ENCODE measurements at places on chromosomes 2 and 18.
A peak's percentile ranks its signal among the peaks of the same experiment; 100 is the strongest.

- DNase-seq, result no peak
Measured at GRCh38 chr2:219178377-219179175, 501 bp downstream of the RETREG2 start.

GRCh38 chr18:45059695-45060094 lies 379.0 kb downstream of the SETBP1 start:
- no peak for DNase-seq

- DNase-seq, result peak; percentile 83
Measured at GRCh38 chr2:231299267-231299666, 96.2 kb upstream of the B3GNT7 start.

DNA sequence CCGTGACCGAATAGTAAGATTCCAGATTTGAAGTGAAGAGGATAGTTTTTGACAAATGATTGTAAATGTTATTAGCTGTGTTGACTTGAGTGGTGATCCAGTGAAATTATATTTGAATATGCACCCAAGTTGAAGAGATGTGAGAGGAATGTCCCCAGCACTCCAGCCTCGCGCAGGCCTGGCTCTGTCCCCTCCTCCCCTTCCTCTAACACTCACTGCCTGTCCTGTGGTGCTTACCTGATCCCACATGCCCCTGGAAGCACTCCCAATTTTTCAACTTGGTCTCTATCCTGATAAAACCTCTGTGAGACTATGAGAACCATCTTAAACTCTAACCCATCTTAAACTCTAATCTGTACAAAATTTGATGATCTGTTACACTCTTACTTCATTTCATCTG lies 154.7 kb upstream of the LRP1B start:
- DNase-seq, result no peak

- DNase-seq, result no peak
Measured at GRCh38 chr2:26692279-26692896, at the start of gene KCNK3. TSS of gene KCNK3 (plus strand) at chr2:26692722. CDS start at chr2:26692876, 154 bp downstream.

DNA sequence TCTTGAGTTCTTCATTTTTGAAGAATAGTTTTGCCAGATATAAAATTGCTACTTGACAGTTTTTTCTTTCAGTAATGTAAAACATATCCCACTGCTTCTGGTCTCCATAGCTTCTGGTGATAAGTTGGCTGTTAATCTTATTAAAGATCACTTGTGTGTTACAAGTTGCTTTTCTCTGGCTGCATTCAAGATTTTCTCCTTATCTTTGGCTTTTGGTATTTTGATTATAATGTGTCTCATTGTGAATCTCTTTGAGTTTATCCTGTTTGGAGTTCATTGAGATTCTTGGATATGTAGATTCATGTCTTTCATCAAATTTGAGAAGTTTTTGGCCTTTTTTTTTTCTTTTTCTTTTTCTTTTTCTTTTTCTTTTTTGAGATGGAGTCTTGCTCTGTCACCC lies 20.2 kb upstream of the ADNP2 start:
- no peak for DNase-seq

- peak; percentile 67 for DNase-seq
Measured at GRCh38 chr2:174025271-174026121, 60.3 kb upstream of the SP3 start.

DNA sequence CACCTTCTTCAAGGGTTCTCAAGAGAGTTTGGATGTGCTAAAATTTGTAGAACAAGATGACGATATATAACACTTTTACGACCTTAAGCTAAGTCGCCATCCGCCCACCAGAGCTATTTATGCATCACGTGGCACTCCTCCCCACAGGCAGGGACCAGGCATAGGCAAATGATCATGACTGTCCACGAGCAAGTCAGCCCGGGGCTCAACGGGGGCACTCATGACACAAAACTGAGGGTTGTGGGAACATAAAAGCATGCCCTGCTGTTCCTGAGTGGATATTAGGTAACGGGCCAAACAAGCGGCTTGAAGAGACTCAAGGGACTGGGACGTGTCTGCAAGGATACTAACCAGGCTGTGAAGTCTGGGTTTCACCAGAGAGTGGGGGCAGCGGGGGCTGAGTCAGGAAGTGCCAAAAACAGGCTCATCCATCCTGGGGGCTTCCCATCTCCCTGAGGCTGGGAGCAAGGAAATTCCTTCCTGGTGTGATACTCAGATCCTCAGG lies 58.1 kb downstream of the FAM178B start:
- no peak for DNase-seq

All from HL-60 (cell line).